ENCODE measurements at places on chromosomes 1 and 21. TPM values are rescaled to one million over a fixed set of nuclear protein-coding genes. Genes with fewer than 3 reads are reported as not detected.

Gene LCE1B
- total RNA-seq: not detected

Gene FCGR3A
- total RNA-seq: 38.5 TPM

Gene ALX3
- not detected for total RNA-seq

Gene FAM177B
- total RNA-seq: not detected

Gene YOD1
- total RNA-seq: 4.0 TPM

Gene ADAMTSL4
- total RNA-seq: 31.1 TPM

Gene CLDN17
- not detected for total RNA-seq

Gene SLC30A7
- total RNA-seq: 19.1 TPM

Gene HES4
- 7.3 TPM for total RNA-seq

Gene ZMPSTE24
- total RNA-seq: 33.1 TPM

Gene CXADR
- total RNA-seq: 35.0 TPM

Gene ANGEL2
- total RNA-seq: 12.1 TPM

Gene IL23R
- not detected for total RNA-seq

Gene AKR7A3
- total RNA-seq: 169 TPM

Gene GPR52
- 0.82 TPM for total RNA-seq

Gene AMPD1
- total RNA-seq: not detected

Gene UMODL1
- total RNA-seq: not detected

Gene PCNT
- total RNA-seq: 14.7 TPM

Gene SPRR3
- not detected for total RNA-seq

Gene RORC
- 33.9 TPM for total RNA-seq

Gene HENMT1
- total RNA-seq: 1.2 TPM

Gene ILDR2
- total RNA-seq: 2.3 TPM

Gene EFNA3
- 2.7 TPM for total RNA-seq

Gene STUM
- total RNA-seq: not detected

Gene PLPPR4
- total RNA-seq: not detected

Gene LRRN2
- 0.37 TPM for total RNA-seq

Gene FAM163A
- total RNA-seq: 0.12 TPM

Gene TRAF3IP3
- 2.2 TPM for total RNA-seq

Gene PSMB4
- total RNA-seq: 130 TPM

Gene RGS5
- total RNA-seq: 13.3 TPM

Gene TDRD5
- not detected for total RNA-seq

Gene PSMA5
- 48.5 TPM for total RNA-seq

Gene FAF1
- total RNA-seq: 32.4 TPM

Gene KCNJ6
- 0.12 TPM for total RNA-seq

Gene MIXL1
- not detected for total RNA-seq

Gene SNX7
- 9.9 TPM for total RNA-seq

Gene RHD
- not detected for total RNA-seq

Gene TRIM58
- 5.5 TPM for total RNA-seq

Gene OLFML2B
- total RNA-seq: 1.8 TPM

Gene DYNLT5
- 2.4 TPM for total RNA-seq

Gene TTC39A
- total RNA-seq: 1.4 TPM

Gene ADGRL2
- 38.0 TPM for total RNA-seq

Gene LRRC53
- not detected for total RNA-seq

Gene CNIH3
- total RNA-seq: 0.21 TPM

Gene TBX19
- total RNA-seq: 0.68 TPM

Gene YRDC
- 5.1 TPM for total RNA-seq

Gene ZNF683
- total RNA-seq: not detected

Gene RSPH1
- 0.20 TPM for total RNA-seq

Gene USP24
- total RNA-seq: 28.0 TPM

Gene ETV3L
- not detected for total RNA-seq

Gene ARF1
- 233 TPM for total RNA-seq

Gene BEND5
- 0.34 TPM for total RNA-seq

Gene SPATA45
- 1.2 TPM for total RNA-seq
